ENCODE measurements at places on chromosomes 1 and 21.

GRCh38 chr1:5709461-5709975 lies 282.7 kb downstream of the NPHP4 start:
- no peak for DNase-seq

- DNase-seq, result no peak
These were observed 1.1 kb downstream of the CD84 start for GRCh38 chr1:160578175-160578524.

- no peak for DNase-seq
These were observed 24.9 kb downstream of the TMED5 start for GRCh38 chr1:93155335-93155734.

- no peak for DNase-seq
These were observed 171.7 kb downstream of the NFIA start for GRCh38 chr1:61253912-61254633.

GRCh38 chr1:46341222-46342083 lies 846 bp downstream of the NSUN4 start:
- DNase-seq, result no peak

DNA sequence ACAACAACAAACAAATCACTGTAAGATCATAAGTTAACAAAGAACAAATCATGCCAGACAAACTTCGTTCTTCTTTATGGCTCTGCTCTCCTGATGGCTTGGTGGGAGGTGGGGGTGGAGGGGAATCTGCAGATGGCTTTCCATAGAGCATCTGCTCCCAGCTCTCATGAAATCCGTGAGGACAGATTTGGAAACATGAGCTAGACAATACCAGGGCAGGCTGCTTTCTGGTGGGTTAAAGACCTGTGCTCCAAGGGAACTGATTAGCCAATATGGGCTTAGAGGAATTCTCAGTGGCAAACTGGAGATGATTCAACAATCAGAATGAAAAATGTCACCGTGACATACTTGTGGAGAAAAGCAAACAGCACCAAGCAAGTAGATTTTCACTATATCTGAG lies 69.4 kb upstream of the TLR5 start:
- DNase-seq, result no peak

- DNase-seq, result no peak
These were observed 312.9 kb downstream of the HHAT start for GRCh38 chr1:210641582-210641981.

DNA sequence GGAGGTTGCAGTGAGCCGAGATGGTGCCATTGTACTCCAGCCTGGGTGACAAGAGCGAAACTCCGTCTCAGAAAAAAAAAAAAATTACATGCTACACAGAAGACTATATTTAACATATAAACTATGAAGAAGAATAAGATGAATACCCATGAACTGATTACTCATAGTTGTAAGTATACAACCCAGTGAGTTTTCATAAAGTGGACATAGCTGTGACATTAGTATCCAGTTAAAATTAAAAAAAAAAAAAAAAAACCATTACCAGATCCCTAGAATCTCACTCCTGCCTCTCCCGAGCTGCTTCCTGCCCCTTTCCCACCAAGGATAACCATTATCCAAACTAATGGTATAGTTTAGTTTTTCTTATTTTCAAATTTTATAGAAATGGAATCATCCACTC lies 37.4 kb downstream of the UBE4B start:
- DNase-seq, result no peak
